Renal cortical epithelial cell (primary cell): ENCODE measurements at places on chromosomes 13 and 19.

DNA sequence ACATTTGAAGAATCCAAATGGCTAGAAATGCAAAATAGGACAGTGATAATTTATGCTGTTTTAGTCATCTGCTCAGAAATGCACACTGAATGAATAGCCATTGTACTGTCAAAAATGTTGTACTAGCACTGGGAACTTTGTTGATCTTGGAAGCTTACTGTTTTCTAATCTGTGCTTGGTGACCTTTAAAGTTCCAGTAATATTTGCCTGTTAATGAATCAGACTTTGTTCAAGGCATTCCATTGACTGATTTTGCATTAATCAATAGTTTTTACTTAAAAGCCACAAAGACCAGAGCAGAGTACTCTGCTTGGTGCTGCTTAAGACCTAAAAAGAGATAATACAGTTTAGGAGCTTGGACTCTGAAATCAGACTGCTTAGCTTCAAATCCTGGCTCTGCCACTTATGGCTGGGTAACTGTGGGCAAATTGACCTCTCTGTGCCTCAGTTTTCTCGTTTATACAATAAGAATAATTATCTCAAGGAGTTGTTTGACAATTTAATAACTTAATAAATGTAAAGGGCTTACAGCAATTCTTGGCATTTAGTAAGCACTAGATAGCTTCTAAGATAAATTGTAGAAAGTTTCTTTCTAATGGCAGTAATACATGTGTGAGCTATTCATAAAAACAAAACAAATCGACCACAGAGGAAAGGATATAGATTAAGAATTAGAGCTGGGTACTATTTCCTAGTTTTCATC, 4.6 kb upstream of the SLAIN1 start:
- peak; percentile 65 for DNase-seq

- DNase-seq = no peak
Observed at GRCh38 chr13:48526286-48526685, 6.6 kb downstream of the RCBTB2 start.

- DNase-seq = peak; percentile 60
Observed at GRCh38 chr13:36282821-36283432, 14.7 kb downstream of the CCDC169 start.

DNA sequence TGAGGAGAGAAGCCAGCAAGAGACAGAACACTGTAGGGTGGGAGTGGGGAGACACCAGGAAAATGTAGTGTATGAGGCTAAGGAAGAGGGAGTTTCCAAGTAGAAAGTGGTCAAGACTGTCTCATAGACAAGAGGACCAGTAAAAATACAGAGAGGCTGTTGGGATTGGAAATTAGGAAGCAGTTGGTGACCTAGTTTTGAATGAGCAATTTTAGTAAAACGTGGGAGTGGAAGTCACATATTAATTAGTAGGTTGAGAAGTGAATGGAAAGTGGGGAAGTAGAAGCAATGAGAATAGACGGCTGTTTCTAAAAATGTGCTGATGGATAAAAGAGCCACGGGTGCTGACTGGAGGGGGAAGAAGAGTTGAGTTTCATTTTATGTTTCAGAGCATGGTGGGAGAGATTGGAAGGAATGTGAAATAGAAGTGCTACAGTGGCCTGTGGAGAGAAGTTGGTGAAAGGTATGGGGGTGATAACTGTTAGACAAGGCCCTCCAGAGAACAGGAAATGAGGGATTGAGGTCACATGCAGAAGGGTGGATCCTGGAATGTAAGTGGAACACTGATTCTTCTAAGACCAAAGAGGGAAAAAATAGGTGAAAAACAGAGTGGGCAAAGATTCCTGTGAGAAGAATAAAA, 247.3 kb downstream of the MTUS2 start:
- DNase-seq = no peak

DNA sequence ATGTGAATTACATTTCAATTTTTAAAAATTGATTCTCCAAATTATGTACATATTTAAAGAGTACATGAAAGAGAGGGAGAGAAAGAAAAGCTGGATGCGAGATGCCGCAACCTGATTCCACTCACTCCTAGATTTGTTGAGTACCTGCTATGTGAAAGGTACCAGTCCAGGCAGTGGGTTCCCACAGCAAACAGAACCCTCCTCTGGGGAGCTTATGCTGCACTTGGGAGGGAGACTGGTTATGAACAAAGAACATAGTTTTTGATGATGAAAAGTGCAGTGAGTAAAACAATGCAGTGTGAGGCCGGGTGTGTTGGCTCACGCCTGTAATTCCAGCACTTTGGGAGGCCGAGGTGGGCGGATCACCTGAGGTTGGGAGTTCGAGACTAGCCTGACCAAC, 43.4 kb downstream of the ACTN4 start:
- DNase-seq = no peak

- DNase-seq = no peak
Observed at GRCh38 chr19:19385896-19386869, 19.3 kb upstream of the GATAD2A start.

GRCh38 chr19:41531438-41532311, 44.3 kb upstream of the CEACAM21 start:
- no peak for DNase-seq

- no peak for DNase-seq
Observed at GRCh38 chr13:95228130-95228529, 73.1 kb downstream of the ABCC4 start.

DNA sequence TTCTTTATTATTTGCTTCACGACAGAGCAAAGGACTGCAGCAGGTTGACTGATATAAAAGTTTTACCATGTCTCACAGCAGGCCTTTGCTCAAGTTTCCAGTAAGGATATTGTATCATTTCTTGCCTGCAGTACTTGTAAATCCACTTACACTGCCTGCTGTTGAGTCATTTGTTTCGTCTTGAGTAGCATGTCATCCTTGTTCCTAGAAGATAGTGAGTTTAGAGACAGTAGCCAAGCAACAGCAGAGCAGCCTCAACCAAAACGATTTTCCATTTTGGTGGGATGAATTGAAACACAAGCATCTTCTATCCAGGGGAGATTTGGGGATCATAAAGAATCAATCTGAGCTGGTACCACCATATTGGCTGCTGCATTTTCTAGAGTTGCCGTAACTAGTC, 24.0 kb upstream of the ALOX5AP start:
- no peak for DNase-seq
